Activated naive CD8-positive, alpha-beta T cell treated with anti-CD3 and anti-CD28 coated beads for 36 hours (primary cell): ENCODE measurements at places on chromosomes 12 and 14. TPM values are rescaled to one million over a fixed set of nuclear protein-coding genes. Genes with fewer than 3 reads are reported as not detected.

DNA sequence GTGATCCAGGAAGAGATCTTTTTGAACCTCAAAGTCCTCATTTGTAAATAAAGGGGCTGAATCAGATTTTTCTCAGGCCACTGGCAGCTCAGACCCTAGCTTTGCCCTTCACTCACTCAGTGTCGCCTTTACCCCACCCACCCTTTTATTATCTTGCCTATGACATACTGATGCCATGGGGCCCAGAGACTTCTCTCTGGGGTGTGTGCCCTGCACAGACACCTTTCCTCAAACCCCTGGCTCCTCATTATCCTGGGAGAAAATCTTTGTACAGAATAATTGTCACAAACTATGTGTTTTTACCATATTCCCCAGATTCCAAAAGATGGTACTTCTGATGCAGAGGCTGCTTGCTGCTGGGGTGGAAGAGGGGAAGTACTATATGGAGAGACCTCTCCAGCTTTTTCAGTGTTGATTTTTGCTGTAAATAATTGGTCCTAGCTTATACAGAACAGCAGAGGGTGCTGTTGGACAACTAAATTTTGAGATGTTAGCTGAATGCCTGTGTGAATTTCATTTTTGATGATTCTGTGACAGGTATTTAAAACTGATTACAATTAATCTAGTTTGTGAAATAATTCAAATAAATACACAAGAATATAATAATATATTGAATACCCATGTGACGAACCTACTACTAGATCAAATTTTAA, 53.9 kb upstream of the DCD start:
- no peak for DNase-seq

DNA sequence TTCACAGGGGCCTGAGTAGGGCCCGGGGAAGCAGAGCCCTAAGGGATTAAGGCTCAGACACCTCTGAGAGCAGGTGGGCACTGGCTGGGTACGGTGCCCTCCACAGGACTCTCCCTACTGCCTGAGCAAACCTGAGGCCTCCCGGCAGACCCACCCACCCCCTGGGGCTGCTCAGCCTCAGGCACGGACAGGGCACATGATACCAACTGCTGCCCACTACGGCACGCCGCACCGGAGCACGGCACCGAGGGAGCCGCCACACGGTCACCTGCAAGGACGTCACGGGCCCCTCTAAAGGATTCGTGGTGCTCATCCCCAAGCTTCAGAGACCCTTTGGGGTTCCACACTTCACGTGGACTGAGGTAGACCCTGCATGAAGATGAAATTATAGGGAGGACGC, 7.1 kb downstream of the LTBR start:
- DNase-seq = no peak

The GPD1 gene
- 0.39 TPM for total RNA-seq

- no peak for DNase-seq
Observed at GRCh38 chr12:106030210-106031071, 108.3 kb downstream of the NUAK1 start.

GRCh38 chr12:86275356-86275755, 19.2 kb upstream of the MGAT4C start:
- no peak for DNase-seq

GRCh38 chr14:89388853-89389252, 28.2 kb downstream of the FOXN3 start:
- DNase-seq = no peak

The DAO gene
- not detected for total RNA-seq

DNA sequence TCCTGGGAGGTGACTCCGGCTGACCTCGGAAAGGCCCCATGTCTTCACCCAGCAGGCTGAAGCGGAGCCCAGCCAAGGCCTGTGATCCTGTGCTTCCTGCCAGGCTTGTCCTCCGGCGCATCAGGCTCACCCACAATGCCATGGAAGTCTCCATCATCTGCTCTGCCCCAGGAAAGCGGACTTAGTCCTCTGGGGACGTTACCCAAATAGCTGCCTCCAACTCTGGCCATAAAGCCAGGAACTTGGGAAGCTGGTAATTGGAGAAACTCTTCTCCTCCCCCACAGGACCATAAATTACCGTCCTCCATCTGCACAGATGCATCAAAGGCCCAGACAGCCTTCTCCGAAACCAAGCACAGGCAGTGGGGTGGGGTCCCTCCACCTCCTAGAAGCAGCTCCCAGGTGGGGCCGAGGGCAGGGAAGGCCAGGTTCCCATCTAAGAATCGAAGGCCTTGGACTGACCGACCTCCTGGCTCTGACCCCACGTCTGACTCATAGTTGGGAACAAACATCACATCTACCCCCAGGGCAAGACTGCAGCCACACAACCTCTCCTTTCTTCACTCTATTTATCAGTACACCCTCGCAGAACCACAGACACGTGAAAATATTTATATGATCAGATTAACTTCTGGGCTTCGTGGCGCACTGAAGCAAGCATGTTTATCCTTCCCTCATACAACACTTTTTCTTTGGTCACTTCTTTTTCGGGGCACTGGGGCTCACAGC, 56.4 kb downstream of the PITPNM2 start:
- no peak for DNase-seq

DNA sequence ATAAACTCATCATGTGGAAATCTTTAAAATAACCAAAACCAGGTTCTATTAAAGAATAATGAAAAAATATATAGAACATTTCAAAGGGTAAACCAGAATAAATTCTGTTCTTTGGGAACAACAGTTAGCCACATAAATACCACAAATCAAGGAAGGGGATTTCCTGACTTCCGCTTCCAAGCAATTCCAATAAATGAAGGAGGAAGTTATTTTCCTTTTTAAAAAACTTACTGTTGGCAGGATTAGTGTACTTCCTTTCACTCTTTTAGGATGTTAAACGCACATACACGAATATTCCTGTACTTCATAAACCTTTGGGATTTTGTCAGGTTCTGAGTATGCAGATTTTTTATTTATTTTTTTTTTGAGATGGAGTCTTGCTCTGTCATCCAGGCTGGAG, 13.7 kb upstream of the LIMA1 start:
- DNase-seq = no peak

The BATF gene
- 46.2 TPM for total RNA-seq

The RNF212B gene
- not detected for total RNA-seq

The CELA1 gene
- not detected for total RNA-seq

DNA sequence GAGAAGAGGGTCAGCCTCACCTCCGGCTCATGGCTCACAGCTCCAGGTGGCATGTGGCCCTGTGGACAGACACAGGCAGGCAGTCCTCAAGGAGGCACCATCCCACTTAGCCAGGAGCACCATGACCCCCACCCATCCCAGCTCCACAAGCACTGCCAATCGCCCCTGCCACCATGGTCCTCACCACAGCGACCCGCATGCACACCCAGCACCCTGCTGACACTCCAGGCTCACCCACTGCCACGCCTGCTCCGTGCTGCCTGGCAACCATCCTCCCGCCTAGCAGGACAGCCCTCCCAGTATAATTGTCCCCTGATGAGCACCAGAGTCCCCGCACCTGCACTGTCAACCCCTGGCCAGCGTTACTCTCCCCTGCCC, 50.9 kb downstream of the TRPV4 start:
- no peak for DNase-seq

The SLCO1A2 gene
- total RNA-seq = not detected

The PLEK2 gene
- total RNA-seq = 4.2 TPM

DNA sequence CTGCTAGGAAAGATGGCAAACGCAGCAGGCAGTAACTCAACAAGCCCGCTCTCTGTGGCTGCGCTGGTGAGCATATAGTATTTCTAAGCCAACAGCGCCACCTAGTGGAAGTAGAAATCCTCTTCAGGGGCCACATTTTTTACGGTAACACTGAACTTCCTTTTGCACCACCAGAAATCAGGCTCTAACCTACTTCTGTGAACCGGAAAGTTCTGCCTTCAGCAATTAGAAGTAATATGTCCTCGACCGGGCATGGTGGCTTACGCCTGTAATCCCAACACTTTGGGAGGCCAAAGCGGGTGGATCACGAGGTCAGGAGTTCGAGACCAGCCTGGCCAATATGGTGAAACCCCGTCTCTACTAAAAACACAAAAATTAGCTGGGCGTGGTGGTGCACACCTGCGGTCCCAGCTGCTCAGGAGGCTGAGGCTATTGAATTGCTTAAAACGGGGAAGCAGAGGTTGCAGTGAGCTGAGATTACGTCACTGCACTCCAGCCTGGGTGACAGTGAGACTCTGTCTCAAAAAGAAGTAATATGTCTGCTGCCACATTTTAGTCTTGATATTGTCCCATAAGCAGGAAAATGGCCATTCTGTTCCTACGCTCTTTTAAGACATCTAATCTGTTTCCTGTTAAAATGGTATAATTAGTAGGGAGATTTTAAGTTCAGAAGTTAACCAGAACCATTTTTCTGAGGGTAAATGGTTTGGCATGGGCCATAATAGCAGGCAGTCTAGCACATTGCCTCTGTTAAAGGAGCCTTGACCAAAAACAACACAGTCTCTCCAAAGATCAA, 26.8 kb downstream of the APOBEC1 start:
- DNase-seq = peak; percentile 63

DNA sequence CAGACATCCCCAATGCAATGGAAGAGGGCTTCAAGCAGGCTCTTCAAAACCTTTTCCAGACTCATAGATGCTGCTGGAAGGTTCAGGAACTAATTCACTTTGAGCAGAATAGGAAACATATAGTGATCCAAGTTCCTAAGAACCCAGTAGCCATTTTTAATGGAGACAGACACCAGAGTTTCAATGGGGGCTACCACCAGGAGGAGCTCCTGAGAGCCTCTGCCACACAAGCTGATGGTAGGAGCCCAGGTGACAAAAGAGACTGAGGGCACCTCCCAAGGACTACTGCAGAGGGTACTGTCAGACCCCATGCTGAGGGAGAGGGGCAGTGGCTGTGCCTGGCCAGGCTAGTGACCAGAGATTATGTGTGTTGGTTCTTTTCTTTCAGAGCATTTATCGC, 45.9 kb downstream of the IFNG start:
- peak; percentile 36 for DNase-seq

DNA sequence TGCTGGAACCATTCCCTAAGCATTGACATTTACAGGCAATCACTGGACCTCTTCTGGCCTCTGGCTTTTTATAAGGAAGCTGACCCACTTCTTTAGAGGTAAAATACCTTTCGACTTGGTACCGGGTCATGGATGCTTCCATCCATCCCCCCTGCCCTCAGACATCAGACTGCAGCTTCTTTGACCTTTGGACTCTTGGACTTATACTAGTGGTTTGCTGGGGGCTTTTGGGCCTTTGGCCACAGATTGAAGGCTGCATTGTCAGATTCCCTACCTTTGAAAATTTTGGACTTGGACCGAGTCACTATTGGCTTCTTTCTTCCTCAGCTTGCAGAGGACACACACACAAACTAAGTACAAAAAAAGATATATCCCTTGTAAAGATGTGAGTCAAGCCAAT, 86.1 kb downstream of the TTC6 start:
- DNase-seq = no peak

The C12orf57 gene
- 203 TPM for total RNA-seq

DNA sequence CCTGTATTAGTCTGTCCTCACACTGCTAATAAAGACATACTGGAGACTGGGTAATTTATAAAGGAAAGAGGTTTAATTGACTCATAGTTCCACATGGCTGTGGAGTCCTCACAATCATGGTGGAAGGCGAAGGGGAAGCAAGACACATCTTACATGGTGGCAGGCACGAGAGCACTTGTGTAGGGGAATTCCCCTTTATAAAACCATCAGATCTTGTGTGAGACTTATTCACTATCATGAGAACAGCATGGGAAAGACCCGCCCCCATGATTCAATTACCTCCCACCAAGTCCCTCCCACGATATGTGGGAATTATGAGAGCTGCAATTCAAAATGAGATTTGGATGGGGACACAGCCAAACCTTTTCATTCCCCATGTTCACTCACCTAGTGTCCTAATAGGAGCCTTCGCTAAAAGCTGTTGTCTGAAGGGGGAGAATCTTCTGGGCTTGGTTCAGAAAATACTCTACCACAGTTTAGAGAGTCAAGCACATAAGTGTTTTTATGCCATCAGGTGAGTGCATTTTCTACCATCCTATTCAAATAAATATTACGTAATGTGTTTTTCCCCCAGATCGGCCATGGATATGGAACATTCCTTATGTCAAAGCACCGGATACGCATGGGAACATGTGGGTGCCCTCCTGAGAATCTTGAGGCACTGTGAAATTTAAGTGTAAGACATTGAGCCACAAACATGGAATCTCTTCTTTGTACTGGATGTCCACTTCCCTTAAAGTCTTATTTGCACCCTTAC, 19.1 kb upstream of the KCNK13 start:
- no peak for DNase-seq

GRCh38 chr14:26261368-26262122, 336.3 kb downstream of the NOVA1 start:
- DNase-seq = no peak

The SLC11A2 gene
- 27.3 TPM for total RNA-seq

GRCh38 chr12:1793426-1794210, 26.7 kb upstream of the LRTM2 start:
- DNase-seq = no peak

DNA sequence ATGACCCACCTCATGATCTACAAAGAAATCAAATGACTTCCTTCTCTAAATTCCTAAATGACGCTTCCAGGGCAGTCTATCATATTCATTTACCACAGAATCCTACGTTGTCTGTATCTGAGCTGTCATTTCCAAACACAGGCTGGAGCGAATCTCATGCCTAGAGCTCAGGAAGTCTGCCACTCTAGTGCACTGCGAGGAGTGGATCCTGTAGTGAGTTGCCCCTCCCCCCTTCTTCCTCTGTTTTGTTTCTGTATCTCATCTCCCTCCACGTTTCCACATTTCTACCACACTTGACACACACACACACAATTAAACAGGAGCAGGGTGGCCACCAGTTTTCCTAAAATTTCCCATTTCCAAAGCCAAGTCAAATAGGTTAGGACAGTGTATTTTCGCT, 415.4 kb upstream of the PRICKLE1 start:
- no peak for DNase-seq

DNA sequence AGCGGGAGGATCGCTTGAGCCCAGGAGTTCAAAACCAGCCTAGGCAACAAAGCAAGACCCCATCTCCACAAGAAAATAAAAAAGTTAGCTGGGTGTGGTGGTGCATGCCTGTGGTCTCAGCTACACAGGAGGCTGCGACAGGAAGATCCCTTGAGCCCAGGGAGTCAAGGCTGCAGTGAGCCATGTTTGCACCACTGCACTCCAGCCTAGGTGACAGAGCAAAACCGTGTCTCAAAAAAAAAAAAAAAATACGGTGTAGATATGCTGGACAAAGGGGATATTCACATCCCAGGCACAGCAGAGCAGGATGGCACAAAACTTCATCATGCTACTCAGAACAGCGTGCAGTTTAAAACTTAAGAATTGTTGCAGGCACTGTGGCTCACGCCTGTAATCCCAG, 24.8 kb upstream of the STRN3 start:
- DNase-seq = no peak

The TMTC2 gene
- total RNA-seq = 1.7 TPM
